ENCODE measurements at places on chromosomes 3 and 15.

DNA sequence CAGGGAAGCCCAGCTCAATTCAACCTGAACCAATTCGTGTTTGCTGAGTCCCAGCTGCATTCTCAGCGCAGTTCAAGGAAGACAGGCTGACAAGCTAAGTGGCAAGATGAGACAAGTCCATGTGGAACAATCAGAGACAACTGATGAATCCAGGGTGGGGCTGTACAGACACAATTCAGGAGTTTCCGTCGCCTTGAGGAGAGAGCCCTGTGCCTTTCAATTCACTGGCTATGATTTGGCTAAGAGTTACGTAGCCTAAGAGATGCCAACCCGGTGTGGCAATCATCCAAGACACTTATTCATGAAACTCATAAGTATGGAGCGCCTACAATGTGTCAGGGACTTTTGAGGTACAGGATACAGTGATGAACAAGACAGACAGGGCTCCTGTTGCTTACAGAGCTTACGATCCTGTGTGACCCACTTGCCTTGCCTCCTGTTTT, 15.5 kb upstream of the ZBED2 start:
- DNase-seq = no peak

DNA sequence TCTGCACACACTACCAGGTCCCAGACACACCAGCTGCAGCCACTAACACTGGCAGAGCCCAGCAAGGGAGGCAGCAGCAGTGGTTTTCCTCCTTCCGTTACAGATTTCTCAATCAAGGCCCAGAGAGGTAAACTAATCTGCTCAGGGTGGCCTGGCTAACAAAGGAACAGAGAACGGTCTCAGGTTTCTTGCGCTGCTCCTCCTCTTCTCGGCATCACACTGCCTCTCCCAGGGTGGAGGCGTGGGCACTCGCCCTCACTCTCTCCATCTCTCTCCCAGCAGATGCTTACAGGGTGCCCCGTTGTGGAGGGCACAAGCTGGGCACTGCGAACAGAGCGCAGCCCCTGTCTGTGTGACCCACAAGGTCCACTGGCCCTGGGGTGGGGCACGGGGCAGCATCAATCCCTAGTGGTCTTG, 228.7 kb downstream of the VPS13C start:
- no peak for DNase-seq

DNA sequence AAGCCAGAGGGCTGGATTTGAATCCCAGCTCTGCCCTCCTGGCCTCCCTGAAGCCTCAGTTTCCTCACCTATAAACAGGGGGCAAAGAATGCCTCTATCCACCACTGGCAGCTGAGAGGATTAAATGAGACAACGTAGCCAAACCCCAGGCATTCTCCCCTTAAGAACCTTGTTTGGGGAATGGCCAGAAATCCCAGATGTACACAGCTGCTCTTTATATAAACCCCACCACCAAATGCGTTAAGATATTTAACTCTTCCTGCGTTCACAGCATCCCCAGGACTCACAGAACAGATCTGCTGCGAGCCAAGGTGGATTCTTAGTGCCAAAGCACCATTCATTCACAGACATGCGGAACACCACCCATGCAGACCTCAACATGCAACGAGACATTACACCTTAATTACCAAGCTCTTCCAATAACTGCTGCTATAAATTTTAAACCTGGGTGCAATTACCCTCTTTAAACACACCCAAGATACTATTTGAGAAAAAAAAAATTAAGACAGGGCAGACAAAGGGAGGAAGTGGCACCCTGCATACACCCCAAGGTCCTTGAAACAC, 5.2 kb downstream of the TLE3 start:
- DNase-seq = no peak

GRCh38 chr3:53137835-53138446, 7.7 kb upstream of the RFT1 start:
- DNase-seq = no peak

GRCh38 chr15:88959445-88959844, 46.3 kb upstream of the MFGE8 start:
- DNase-seq = no peak

GRCh38 chr3:68802111-68802870, 130.1 kb downstream of the TAFA4 start:
- DNase-seq = no peak

DNA sequence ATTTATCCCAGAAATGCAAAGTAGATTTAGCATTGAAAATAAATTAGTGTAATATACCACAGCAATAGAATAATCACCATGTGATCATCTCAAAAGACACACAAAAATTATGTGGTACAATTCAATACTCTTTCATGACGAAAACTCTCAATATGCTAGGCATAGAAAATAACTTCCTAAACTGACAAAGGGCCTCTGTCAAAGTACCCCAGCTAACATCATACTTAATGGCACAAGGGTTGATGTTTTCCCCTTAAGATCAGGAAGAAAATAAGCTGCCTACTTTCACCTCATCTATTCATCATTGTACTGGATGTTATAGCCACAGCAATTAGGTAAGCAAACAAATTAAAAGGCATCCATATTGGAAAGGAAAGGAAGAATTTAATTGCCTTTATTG, 22.7 kb upstream of the NIPA2 start:
- no peak for DNase-seq

DNA sequence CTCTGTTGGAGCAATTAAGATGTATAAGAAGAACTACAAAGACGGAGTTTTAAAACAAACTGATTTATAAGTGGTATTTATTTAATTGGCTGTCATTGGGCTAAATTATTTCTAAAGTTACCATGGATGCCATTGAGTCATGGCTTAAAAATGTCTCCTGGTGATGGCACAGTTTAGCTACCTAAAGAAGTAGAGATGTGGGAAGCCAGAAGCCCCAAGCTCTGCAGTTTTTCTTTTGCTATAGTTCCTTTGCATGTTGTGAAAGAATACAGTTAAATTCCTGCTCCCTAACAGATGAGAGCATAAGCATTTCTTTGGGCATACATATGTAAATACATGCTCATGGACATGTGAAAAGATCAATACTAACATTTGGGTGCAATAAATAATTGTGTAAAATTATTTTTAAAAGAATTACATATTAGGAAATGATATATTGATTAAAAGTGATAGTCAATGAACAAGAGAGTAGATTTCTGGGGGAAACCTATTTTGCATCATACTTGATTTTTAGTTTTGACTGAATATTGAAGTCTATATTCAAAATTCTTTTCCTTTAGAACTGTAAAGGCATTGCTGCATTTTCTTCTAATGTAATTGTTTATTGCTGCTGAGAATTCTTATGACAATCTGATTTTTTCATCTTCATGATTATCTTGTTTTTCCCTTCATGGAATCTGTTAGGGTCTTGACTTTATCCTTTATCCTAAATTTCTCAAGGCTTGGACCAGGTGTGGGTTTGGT, 2.1 kb downstream of the OPA1 start:
- DNase-seq = no peak

DNA sequence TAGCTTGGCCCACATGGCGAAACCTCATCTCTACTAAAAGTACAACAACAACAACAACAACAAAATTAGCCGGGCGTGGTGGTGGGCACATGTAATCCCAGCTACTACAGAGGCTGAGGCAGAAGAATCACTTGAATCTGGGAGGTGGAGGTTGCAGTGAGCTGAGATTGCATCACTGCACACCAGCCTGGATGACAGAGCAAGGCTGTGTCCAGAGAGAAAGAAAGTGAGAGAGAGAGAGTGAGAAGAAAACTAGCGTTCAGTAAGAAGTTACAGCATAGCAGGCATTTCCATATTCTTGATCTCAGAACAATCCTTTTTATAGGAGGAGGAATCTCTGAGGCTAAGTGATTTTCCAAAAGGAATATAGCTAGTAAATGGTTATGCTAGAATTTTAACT, 1076.1 kb downstream of the AGBL1 start:
- DNase-seq = no peak

DNA sequence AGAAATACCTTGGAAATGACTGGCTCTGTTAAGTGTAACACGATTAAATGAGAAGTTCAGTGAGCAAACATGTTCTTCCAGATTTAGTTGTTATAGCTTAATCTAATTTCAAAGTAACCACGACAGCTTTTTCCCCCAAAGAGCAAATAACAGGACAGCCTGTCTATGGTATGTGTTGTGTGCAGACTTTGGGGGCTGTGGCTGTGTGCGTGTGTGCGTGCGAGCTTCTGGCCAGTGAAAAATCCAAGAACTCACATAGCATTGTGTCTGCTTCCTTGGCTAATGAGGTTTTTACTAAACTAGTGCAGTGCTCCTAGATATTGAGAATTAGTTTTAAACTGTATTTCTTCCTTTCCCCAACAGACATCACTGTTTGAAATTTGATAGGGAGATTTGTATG, 167.1 kb downstream of the CACNA1D start:
- no peak for DNase-seq

Data from activated naive CD4-positive, alpha-beta T cell (primary cell).